H4 (cell line): ENCODE measurements at places on chromosomes 5 and 9.

DNA sequence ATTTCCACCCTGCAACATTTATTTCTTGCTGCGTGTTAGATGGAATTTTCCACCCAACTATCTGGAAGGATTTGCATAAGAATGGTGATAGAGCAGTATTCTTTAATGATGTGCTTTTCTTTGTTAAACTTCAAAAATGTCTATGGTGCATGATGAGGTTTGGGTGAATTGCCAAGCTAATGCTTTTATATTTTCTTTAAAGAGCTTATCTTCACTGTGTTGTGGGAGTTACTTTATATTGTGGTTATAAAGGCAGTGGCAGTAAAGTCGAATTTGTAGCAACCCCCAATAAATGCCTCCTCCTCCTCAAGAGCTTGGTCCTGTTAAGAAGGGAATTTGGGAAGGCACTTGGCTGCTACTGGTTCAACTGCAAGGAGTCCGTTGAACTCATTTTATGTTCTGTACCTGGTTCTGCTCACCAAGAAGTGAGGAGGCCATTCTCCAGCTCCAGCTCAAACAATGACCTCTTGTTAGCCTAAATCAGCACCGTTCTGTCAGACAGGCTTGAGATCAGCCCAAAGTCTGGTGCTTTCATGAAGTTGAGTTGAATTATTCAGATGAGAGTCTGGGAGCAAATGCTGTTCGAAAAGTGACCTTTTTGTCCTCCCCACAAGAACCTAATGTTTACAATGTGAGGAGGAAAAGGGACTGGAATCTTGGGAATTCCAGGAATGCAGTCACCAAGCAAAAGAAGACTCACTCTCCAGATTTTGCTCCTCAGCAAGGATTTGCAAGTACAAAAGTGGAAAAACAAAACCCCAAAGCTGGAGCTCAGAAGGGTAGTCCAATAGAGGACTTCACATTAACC lies 217.0 kb downstream of the TMEM38B start:
- DNase-seq = no peak

- DNase-seq = no peak
These were observed 233.8 kb upstream of the MPDZ start for GRCh38 chr9:13513286-13513685.

GRCh38 chr5:171555160-171555559 lies 135.7 kb downstream of the FGF18 start:
- DNase-seq = no peak

- peak; percentile 61 for DNase-seq
These were observed 189.8 kb downstream of the DRD1 start for GRCh38 chr5:175254155-175254554.

- no peak for DNase-seq
These were observed 36.2 kb upstream of the ROR2 start for GRCh38 chr9:91986248-91986647.
